ENCODE measurements at places on chromosomes 12 and 14.

DNA sequence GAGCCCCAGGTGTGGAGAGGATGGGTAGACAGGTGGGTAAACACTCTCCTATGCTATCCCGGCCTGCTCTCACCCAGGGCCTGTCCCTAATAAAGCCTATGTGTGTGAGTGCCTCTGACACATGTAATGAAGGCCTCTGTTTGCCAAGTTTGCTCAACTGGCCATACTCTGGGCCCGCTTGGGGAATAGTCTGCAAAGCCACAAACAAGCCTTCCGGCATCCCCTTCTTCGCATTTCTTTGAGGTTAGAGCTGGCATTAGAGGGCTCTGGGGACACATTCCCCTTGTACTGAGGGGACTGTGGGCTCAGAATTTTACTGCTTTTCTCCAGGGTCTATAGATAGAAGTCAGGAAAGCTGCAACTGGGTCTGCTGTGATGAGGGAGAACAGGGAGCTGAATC lies 240.5 kb downstream of the C12orf75 start:
- DNase-seq: no peak

- DNase-seq: peak; percentile 58
Observed at GRCh38 chr14:66403183-66403582, 83.0 kb upstream of the CCDC196 start.

DNA sequence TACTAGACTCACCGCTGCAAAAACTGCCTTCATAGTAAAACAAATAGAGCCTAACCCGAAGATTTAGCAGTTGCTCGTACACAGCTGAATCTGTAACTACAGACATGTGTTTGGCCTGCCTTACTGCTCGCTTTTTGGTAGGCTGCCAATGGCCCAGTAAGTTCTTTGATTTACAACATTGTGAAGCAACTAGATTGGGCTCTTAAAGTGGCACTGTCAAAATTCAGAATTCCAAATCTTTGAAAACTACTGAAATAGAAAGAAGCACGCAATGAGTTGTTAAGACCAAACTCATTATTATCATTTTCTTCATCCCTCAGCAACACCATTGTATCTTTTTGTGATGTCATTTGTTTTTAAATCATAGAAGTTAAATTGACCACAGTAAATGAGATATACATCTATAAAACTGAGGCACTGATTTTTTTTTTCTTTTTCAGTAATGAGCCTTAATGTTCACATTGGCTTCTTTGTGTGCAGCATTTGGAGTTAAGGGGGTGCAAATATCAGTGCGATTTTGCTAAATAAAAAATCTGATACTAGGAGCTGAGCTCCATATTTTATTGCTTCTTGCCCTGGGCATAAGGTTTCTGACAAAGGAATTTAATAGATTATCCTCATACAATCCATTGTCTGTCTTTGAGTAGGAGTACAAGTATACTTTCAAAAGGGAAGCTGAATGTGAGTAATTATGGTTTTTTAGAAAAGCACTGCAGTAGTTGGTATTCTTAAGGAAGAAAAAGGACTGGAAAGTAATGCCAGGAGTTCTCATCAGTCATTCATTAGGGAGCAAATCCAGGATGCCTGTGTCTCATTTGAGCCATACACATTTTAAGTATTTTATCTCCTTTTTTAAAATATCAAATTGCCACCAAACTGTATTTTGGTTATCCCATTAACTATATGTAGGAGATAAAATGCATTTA lies 138.5 kb downstream of the KICS2 start:
- peak; percentile 72 for DNase-seq

GRCh38 chr14:102203382-102203781 lies 63.7 kb downstream of the WDR20 start:
- DNase-seq: no peak

DNA sequence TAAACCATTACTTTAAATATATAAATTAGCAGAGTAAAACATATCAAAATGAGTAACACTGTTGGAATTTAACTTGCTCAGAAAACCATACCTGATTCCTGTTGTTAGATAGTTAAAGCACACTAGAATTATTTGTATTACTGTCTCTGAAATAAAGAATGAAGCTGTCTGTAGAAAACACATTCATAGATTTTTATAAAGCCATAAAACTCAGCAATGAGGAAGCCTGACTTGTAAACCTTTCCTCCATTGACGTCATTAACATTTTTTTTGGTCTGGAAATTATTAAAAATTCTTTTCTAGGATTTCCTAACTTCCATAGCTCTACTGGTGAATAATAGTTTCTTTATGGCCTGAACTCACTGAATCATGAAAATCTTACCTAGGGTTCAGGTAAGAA lies 147.6 kb downstream of the BRMS1L start:
- no peak for DNase-seq

DNA sequence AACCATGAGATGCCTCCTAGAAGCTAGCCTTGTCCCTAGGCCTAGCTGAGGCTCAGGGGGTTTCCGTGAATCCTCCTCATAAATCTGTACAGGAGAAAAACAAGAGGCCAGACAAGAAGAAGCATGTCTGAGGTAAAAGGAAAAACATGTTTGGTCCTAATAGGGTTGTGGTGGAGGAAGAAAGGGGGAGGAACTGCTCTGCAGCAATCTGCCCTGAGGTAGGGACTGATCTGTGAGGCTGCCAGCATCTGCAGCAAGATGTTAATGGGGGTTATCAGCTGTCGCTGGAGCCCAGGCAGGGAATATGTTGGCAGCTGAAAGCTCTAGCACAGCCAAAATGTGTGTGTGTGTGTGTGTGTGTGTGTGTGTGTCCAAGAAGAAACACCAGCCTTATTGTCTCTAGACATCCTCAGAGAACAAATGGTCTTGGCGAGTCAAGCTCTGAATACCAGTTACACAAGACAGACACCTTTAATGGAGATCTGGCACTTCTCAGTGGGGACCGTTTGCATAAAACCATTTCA lies 218.5 kb downstream of the NUAK1 start:
- DNase-seq: no peak

DNA sequence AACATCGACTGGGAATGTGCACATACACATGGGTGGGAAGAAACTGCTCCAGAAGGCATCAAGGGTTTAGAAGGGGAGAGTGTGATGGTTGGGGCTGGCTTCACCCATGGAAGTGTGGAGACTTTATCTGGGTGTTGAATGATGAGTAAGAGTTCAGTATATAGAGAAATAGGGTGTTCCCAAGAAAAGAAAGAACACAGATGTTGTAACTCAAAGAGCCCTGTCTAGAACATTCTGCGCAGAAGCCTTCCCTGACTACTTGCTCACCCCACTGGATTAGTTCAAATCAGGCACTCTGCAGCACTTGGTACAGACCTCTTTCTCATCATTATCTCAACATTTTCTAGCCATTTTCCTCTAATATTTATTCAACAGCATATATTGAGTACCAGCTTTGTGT lies 491.7 kb downstream of the SNAPC1 start:
- no peak for DNase-seq

DNA sequence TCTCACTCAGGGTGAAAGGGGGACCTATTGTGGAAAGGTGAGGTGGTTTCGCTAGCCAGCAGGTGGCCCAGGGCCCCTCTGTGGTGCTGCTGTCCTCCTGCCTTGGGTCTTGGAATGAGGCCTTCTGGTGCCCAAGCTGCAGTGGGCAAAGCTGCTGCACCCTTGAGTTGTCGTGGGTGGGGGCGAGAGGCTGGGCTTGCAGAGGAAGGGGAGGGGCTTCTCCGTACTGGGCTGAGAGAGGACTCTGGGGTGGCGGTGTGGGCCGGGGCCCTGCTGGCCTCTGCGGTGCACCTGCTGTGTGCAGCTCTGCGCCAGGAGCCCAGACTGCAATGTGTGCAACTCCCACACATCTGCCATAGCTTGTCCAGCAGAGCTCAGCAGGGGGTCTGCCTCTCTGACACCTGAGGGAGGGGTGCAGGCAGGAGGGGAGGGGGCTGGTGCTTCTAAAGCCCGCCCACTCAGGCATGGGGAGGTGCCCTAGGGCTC lies 145.8 kb downstream of the KIF26A start:
- no peak for DNase-seq

DNA sequence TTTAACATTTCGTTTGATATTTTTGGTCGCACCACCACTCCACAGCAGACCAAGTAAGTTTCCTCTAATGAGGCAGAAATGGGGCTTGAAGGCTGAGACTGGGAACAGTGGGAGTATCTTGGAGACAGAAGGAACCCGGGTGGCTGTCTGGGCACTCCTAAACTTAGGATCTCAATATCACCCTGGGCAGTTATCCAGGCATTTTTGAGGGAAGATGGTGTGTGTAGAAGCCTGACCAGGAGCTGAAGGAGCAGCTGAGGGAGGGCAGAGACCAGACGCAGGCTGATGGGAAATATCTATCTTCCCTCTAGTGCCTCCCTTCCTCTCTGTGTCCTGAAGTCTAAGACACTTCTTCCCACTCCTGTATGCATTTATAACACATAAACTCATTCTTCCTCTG lies 10.7 kb downstream of the MARS1 start:
- no peak for DNase-seq

DNA sequence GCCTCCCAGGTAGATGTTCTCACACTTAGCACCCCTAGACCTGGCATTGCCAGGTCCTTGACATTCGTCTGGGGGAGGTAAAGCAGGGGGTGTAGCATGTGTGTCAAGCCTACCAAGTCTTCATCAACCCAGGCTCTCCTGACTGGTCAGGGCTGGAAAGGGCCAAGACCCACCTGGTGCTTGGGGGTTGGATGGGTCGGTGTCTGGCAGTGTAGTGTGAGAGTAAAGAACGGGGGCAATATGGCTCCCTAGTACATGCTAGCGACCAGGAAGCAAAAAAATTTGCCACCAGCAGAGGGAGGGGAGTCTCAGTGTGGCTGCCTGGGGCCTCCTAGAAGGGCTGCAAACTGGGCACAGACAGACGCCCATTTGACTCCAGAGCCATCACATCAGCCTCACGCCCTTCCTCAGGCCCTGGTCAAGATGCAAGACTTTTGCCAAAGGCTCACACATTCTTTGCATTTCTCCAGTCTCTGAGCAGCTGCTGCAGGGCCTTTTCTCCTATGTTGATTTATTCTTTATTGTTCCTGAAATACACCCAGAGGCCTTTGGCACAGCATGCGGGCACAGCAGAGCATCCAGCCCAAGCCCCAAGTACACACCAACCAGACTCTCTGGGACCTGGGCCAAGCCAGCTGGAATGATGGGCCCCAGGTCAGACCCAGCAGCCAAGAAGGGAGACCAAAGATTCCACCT lies 38.3 kb upstream of the PNMA1 start:
- no peak for DNase-seq

DNA sequence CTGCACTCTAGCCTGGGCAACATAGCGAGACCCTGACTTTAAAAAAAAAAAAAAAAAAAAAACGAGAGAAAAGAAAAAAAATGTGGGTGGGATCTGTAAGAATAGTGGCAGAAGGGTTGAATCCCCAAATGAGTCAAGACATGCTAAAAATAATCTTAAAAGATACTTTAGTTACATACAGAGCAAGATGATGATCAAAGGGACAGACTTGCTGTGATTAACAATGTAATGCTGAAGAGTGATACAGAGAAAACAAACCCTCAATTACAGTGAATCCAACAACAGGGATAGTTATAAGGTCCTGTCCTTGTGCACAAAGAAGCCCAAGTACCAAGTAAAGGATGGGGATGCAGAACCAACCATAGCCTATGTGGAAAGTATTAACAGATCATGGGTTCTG lies 80.3 kb downstream of the DCAF5 start:
- no peak for DNase-seq

DNA sequence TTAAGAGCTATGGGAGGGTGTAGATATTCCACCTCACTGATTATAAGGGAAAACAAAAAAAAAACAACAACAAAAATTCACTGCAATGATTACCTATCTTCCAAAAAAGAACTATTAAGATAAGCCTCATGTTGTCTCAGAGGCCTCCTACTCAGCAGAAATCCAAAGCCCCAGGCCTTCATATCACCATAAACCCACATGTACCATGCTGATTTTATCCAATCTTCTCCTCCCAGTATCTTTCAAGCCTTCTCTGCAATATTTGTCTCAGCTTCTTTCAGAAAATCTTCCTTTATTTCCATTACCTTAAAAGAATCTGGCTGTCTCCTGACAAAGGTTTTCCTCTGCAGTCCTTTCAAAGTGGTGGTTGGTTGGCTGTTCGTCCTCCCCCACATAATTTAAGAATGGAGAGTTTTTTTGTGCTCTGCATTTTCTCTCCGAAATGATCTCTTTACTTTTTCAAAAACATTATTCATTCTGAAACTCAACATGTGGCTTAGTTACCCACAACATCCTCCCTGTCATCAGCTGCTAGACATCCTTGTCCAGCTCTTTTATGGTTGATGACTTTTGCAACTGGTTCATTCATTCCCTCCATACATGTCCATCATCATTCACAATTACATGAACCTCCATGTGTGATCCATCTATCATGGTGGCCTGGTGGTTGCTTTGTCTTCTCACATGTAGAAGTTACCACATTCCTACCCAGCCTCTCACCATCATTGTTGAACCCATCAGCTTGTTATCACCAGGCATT lies 2.9 kb upstream of the EPYC start:
- DNase-seq: no peak

- no peak for DNase-seq
Observed at GRCh38 chr12:19151298-19151697, 21.8 kb downstream of the PLEKHA5 start.

DNA sequence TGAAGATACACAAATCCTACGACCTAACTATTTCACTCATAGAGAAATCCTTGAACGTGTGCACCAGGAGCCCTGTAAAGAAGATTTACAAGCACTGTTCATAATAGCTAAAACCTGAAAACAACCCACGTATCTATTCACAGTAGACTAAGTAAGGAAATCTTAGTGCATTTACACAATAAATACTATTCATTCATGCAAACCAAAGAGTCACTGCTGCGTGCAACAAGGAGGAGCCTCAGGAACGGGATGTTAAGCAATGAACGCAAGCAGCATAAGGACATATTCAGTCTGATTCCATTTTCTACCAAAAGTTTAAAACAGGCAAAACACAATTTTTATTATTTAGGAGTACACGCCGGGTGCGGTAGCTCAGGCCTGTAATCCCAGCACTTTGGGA lies 176.6 kb downstream of the TTC7B start:
- DNase-seq: no peak

GRCh38 chr14:104582662-104583061 lies 3.1 kb downstream of the C14orf180 start:
- peak; percentile 10 for DNase-seq

GRCh38 chr12:54416687-54417603 lies 2.1 kb downstream of the ITGA5 start:
- DNase-seq: no peak

- no peak for DNase-seq
Observed at GRCh38 chr14:36785511-36785910, 123.9 kb downstream of the PAX9 start.

GRCh38 chr12:106245767-106246166 lies 2.1 kb downstream of the CKAP4 start:
- DNase-seq: no peak
